Bronchial smooth muscle cell (primary cell): ENCODE measurements at places on chromosomes 16 and 17. TPM values are rescaled to one million over a fixed set of nuclear protein-coding genes. Genes with fewer than 3 reads are reported as not detected.

Gene SCGB1C2
- not detected in 2 replicates for total RNA-seq

Gene VKORC1
- 91.7 and 95.6 TPM in 2 replicates for total RNA-seq

Gene C16orf74
- total RNA-seq: 3.9 and 11.5 TPM in 2 replicates

Gene RAC3
- total RNA-seq: 5.4 and 5.7 TPM in 2 replicates

Gene TAC4
- not detected in 2 replicates for total RNA-seq

Gene ZNF75A
- total RNA-seq: 16.7 and 18.3 TPM in 2 replicates

Gene ZSCAN10
- not detected in 2 replicates for total RNA-seq

Gene C17orf67
- total RNA-seq: 0.32 and 0.60 TPM in 2 replicates

Gene FBXW10B
- 0.09 and 0.32 TPM in 2 replicates for total RNA-seq

Gene ST6GALNAC1
- total RNA-seq: not detected in 2 replicates

Gene SPATA22
- not detected in 2 replicates for total RNA-seq

Gene EXOSC6
- total RNA-seq: 13.2 and 15.5 TPM in 2 replicates

Gene FOXL1
- total RNA-seq: 5.2 and 7.2 TPM in 2 replicates

Gene AATF
- total RNA-seq: 26.6 and 37.2 TPM in 2 replicates

Gene KRTAP4-11
- not detected in 2 replicates for total RNA-seq

Gene SNF8
- total RNA-seq: 103 and 135 TPM in 2 replicates

Gene HBA1
- not detected in 2 replicates for total RNA-seq

Gene LGALS9B
- total RNA-seq: not detected in 2 replicates

Gene NPIPA3
- 0.47 and 1.6 TPM in 2 replicates for total RNA-seq

Gene TP53TG3F
- not detected in 2 replicates for total RNA-seq

Gene BEAN1
- not detected in 2 replicates for total RNA-seq

Gene PPP1R27
- total RNA-seq: not detected in 2 replicates

Gene MMP25
- under 0.01 TPM in 1 of 2 replicates, not detected in the other for total RNA-seq

Gene TBC1D3C
- total RNA-seq: 1.5 TPM in 1 of 2 replicates, not detected in the other

Gene ITGB3
- total RNA-seq: 4.7 and 7.2 TPM in 2 replicates

Gene MYH8
- not detected in 2 replicates for total RNA-seq

Gene TBC1D3E
- total RNA-seq: not detected in 2 replicates

Gene PRR15L
- total RNA-seq: not detected in 2 replicates

Gene KRT33A
- total RNA-seq: not detected in 2 replicates

Gene ZPBP2
- total RNA-seq: not detected in 2 replicates

Gene CACNG3
- not detected in 2 replicates for total RNA-seq

Gene CSH2
- total RNA-seq: not detected in 2 replicates

Gene AURKB
- total RNA-seq: 0.52 and 3.9 TPM in 2 replicates

Gene ACSM2B
- total RNA-seq: not detected in 2 replicates

Gene SLC5A11
- total RNA-seq: not detected in 2 replicates

Gene KRTAP3-1
- not detected in 2 replicates for total RNA-seq

Gene TUBD1
- total RNA-seq: 2.2 and 2.7 TPM in 2 replicates

Gene MYO15A
- total RNA-seq: 1.7 and 2.7 TPM in 2 replicates

Gene TTYH2
- 5.2 and 5.7 TPM in 2 replicates for total RNA-seq

Gene KRTAP4-1
- not detected in 2 replicates for total RNA-seq

Gene PYDC1
- total RNA-seq: not detected in 2 replicates

Gene RCVRN
- total RNA-seq: not detected in 2 replicates

Gene TPSG1
- not detected in 2 replicates for total RNA-seq

Gene LGALS3BP
- total RNA-seq: 214 and 366 TPM in 2 replicates

Gene MPV17L
- total RNA-seq: 0.09 and 0.47 TPM in 2 replicates

Gene RHBDL1
- 3.9 and 5.0 TPM in 2 replicates for total RNA-seq

Gene PPY
- not detected in 2 replicates for total RNA-seq

Gene CDH3
- total RNA-seq: 0.16 and 1.3 TPM in 2 replicates
